ENCODE measurements at places on chromosomes 16 and 17.

DNA sequence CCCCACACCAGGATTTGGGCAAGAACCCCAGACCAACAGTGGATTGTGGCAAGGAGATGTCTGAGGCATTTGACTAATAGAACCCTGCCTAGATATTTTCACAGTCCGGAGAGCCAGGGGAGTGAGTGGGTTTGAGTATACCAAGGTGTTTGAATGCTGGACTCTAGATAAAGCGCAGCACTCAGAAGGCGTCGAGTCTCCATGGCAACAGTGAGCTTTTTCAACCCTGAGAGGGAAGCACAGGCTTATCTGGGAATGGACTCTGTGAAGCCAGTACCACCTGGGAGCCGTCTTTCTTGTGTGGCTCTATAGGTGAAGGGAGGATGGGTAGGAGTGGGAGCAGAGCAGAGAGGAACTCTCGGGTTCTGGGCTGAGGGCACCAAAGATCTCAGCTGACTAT is 147.0 kb downstream of the SHISA6 start:
- no peak for DNase-seq

- DNase-seq = no peak
These were observed 1.2 kb upstream of the SOST start for GRCh38 chr17:43759836-43760235.

DNA sequence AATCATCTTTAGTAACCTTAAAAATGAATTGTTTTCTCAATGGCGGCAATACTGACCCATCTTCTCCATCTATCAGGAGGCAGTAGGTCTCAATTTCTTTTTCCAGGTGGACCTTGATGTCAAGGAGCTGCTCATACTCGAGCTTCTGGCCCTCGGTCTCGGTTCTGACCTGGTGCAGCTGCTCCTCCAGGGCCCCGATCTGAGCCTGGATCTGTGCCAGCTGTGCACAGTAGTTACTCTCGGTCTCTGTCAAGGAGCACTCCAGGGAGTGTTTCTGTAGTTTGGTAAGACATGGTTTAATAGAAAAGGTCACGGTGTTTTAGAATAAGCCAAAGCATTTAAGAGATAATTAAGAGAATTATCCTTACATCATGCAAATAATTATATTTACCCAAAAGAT is 4.9 kb downstream of the KRT27 start:
- no peak for DNase-seq

DNA sequence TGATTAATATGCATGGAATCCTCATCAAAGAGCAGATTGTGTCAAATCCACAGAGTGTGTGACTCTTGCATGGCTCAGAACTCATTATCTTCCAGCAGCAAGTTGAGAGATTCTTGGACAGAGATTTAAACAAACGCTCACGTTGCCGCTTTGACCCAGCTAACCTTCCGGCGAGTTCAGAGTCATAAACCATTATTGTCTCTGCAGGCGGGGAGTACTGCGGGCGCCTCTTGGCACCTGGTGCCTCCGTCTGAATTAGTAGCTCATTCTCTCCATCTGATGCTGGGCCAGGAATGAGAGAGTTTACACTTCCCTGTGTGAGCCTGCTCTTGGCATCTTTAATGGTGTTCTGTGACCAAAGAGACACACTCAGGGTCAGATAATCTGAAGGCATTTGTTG is 138.6 kb upstream of the WSCD1 start:
- no peak for DNase-seq

DNA sequence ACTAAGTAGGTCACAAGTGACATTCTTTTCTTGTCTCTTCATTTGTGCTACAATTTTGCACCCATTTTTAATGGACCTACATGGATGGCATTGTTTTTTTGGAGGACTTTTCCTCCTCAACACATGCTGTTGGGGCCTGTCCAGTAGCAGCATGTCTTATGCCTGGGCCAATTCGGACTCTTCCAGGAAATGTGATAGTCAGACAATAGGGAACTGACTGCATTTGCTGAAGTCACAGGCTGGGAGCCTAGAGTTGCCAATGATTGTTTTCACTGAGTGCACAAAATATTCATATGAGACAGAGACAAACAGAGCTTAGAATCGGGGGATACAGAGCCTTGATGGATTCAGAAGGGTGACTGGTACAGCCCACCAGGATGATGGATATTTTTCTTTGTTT is 867.3 kb upstream of the GOT2 start:
- no peak for DNase-seq

DNA sequence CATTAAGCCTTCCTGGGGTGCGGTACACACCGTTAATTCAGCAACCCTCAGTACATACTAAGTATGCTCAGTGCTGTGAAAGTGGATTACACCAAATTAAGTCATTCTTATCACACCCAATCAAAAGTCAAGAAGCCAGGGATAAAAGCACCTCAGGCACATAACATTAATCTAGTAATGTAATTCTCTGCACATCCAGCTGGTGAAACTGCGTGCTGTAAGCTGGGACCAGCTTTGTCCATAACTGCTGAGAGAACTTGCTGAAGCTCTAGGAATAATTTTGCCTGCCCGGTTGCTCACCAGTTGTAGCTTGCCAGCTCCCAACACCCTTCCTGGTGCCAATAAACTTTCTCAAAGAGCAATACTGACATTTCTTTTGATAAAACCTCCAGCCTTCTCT is 44.9 kb downstream of the SLC47A1 start:
- no peak for DNase-seq

GRCh38 chr17:48724251-48725003 is 1.4 kb downstream of the PRAC2 start:
- peak; percentile 75 for DNase-seq

DNA sequence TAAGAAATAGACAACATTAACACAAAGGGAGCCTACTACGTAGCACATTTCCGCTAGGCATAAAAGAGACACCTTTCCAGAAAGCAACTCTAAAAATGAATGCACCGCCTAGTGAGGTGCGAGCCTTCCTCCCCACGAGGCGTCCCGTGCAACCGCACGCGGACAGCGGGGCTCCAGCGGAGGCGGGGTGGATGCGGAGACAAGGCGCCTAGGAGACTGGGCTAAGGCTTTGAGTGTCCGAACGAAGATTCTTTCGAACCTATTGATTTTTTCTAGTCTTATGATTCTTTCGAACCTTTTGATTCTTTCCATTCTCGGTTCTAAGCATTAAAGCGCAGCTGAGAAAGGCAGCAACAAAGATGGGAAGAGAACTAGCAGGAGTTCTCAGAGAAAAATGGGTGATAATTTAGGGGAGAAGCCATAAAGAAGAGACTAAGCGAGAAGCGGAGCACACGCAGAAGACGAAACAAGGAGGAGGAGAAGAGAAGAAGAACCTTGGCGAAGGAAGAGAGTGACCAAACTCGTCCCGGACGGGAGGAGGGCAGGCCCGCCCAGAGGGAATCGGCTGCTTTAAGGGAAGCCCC is 394 bp upstream of the CPD start:
- DNase-seq = peak; percentile 19

DNA sequence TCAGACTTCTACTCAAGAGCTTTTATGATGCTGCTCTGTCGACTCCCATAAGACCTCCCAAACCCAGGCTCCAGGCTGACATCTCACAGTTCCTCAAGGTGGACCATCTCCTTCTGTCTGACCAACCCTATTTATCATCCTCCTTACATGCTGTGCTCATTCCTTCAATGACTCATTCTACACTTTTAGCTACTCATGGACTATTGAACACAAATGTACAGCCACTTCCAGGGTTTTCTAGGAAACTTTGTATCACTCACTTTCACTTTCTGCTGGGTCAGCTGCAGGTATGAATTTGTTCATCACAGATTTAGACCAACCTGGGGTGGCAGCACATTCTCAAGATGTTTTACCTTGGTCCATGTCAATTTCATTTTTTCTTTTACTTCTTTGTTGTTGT is 162.4 kb upstream of the FAM20A start:
- no peak for DNase-seq

DNA sequence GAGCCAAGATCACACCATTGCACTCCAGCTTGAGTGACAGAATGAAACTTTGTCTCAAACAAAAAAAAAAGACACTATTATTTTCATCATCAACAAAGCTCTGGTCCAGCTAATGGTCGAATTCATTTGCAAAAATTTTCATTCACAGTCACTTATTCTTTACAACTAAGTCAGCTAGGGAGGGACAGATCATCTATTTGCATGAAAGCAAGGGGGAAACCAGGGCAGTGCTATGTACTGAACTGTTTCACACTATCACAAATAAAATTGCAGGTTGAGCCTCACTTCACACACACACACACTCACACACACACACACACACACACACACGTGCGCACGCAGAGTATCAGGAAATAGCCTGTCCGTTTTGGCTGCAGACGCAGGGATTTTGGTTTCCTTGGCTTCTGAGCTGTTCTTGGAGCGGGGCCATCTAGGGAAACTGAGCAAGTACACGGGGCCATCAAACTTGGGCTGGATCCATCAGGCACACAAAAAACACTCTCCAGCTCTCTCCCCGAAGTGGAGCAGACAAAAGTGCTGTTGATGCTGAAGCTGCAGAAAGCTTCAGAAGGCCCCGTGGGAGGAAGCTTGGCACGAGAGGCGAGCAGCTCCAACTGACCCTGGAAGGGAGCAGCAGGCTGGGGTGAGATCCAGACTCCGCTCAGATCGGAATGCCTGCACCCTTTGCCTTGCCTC is 44.3 kb upstream of the HELZ start:
- peak; percentile 67 for DNase-seq

GRCh38 chr17:10875984-10876555 is 38.2 kb upstream of the PIRT start:
- DNase-seq = peak; percentile 13

GRCh38 chr16:73016488-73016830 is 31.5 kb downstream of the ZFHX3 start:
- no peak for DNase-seq

DNA sequence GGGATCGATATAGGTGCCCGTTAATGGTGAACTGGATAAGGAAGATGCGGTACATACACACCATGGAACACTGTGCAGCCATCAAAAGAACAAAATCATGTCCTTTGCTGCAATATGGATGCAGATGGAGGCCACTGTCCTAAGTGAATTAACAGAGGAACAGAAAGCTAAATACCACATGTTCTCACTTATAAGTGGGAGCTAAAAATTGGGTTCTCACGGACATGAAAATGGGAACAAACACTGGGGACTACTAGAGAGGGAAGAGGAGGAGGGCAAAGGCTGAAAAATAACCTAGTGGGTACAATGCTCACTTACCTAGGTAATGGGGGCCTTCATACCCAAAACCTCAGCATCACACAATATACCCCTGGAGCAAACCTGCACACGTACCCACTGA is 302.6 kb downstream of the XYLT1 start:
- DNase-seq = no peak

DNA sequence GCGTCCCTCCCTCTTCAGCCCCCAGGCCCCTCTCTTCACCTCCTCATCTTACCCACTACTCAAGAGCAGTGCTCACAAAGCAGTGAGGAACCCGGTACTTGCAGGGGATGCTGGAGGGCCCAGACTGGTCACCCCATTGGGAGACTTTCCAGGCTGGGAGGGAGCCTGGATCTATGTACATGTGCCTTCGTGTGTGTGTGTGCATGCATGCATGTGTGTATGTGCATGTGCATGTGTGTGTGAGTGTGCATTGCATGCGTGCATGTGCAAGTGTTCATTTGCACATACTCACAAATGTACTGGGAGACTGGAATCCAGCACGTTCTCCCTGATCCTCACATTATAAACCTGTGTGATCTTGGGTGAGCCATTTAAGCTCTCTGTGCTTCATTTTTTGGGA is 696.0 kb upstream of the EEF2KMT start:
- DNase-seq = no peak

GRCh38 chr17:50527155-50527762 is 5.3 kb upstream of the EPN3 start:
- no peak for DNase-seq

DNA sequence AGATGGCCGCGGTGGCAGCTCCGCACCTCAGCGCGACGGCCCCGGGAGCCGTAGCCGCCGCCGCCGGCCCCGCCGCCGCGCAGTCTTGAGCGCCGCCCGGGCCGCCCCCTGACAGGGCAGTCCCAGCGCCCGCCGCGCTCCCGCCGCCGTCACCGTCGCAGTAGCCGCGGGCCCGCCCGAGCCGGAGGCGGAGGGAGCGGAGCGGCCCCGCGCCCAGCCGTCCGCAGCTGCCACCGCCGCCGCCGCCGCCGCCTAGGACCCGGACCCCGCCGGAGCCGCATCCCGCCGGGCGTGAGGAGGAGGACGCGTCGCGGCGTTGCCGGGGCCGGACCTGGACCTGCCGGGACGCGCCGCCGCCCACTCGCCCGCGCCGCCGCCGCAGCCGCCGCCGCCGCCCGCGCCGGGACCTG is 218 bp downstream of the TNRC6C start:
- no peak for DNase-seq

DNA sequence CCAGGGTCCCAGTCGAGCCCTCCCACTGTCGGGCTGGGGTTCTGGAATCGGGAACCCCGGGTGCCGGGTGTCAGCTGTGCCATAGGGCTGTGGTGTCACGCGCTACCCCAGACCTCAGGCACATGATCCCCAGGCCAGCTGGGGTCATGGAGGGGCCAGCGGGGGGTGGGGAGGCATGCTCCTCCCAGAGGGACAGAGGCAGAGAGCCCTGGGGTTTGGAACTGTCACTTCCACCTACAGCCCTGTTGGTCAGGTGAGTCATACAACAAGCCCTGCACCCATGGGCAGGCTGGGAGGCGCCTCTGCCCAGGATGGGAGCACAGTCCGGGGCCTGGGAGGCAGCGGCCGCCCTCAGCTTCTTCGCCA is 63.0 kb downstream of the BAIAP2 start:
- DNase-seq = peak; percentile 51

GRCh38 chr17:45929344-45929743 is 35.0 kb downstream of the MAPT start:
- DNase-seq = no peak

DNA sequence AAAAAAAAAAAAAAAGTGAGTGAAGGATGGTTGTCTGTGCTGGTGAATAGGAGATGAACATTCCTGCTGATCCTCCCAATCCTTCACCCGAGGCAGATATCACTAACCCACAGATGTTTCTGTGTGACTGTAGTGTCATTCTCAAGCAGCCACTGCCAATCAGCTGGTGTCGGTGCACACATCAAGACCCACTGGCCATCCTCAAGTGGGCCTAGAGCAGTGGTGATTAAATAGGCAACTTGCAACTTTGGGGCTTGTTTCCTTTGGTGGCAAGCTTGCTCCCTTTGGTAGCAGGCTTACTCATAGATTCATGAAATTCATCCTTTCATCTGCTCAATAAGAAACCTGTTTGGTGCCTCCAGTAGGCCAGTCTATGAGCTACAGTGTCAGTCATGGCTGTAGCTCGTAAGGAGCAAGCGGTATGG is 51.1 kb upstream of the LGALS9 start:
- DNase-seq = no peak

DNA sequence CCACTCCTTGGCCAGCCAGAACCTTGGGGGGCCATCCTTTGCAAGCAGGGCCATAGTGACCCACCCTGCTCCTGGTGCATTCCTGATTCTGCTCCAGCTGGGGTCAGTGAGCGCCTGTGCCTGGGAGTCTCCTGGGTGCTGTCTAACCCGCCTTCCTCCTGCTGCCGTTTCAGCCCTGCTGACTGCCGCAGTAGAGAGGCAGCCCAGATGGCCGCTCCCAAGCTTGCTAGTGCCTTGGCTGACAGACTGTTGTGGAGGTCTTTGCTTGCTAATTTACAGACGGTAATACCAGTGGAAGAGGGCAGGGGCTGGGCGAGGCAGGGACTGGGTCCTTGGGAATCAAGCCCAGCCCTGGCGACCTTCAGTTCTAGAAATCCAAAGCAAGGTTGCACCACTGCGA is 99.6 kb downstream of the SOCS1 start:
- DNase-seq = no peak

- no peak for DNase-seq
These were observed 497 bp downstream of the CES1 start for GRCh38 chr16:55832425-55832772.

Data from hepatic stellate cell (primary cell).